ENCODE measurements at places on chromosomes 3 and 15.

DNA sequence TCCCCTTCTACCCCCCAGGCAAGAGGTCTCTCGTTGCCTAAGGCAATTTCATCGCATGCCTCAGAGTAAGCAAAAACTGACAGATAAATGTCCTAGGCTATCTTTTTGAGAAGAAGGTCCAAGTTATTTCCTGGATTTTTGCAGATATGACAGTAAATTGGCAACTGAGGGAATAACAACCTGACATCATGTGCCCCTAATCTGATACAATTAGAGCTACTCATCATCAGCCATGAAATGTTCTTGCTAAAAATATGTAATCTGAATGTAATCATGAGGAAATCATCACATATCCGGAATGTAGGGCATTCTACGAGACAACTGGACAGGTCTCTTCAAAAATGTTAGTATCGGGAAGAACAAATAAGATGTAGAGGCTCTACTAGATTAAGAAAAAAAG is 44.1 kb downstream of the TNIK start:
- no peak for DNase-seq

- DNase-seq = no peak
Measured at GRCh38 chr15:94494732-94495131, 263.4 kb downstream of the MCTP2 start.

DNA sequence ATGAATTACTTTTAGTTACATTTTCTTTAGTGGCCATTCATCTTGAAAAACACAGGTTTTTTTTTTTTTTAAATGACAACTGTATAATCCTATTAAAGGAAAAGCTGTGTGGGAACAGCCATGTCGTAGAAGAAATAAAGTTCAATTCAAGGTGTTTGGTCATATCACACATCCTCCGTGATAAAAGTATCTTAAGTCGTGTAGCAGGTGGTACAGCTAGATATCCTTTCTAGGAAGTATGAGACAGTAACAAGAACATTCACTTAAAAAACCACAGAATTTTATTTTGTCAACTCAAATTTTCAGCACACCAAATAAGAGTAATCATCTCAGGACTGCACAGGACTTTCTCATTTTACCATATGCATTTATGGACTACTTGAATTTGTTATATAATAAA is 16.1 kb downstream of the ZDHHC23 start:
- no peak for DNase-seq

GRCh38 chr3:12886106-12886679 is 44.8 kb upstream of the RPL32 start:
- no peak for DNase-seq

GRCh38 chr15:59405079-59405478 is 32.4 kb upstream of the MYO1E start:
- DNase-seq = no peak

DNA sequence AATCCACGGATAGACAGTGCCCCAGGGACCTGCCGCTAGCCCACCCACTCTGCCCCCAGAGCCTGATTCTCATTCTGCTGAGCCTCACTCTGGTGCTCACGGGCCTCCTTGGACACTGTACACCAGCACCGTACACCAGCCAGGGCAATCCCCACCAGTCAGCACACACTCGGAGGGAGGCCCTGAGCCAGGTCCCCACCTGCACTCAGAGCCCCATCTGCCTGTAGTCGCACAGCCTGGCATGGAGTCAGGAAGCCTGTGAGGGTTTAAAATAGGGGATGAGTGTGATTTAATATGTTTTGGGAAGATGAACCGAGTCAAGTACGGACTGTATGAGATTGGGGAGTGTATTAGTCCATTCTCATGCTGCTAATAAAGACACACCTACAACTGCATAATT is 223.0 kb downstream of the SLCO3A1 start:
- DNase-seq = no peak

DNA sequence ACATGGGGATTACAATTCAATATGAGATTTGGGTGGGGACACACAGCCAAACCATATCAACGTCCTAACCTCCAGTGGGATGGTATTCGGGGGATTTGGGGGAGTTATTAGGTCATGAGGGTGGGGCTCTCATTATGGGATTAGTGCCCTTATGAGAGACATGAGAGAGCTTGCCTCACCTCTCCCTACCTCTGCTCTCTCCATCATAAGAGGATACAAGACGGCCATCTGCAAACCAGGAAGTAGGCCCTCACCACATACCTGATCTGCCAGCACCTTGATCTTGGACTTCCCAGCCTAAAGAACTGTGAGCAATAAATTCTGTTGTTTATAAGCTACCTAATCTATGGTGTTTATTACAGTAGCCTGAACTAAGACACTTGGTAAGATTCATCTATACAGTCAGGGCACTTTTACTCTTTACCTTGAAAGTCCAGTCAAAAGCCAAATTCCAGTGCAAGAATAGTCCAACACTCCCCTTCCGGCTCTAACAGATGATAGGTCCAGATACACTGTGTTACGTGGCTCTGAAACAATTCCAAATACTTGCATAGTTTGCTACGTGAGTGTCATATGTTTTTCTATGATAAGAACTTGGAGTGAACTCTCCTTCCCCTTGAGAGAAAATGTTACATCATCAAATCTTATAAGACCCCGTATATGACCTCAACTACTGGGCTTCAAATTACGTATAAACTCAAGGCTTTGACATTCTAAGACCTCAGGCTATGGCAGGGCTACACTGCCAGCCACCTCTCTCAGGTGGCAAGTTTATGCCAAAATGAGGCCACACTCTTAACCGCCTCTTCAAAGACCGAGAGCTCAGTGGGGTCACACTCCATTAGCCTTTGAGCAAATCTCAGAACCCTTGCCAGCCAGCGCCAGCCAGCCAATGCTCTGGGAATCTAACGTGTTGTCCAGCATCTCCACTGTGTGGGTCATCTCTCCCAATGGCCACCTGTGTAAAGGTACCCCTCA is 129.9 kb downstream of the XXYLT1 start:
- DNase-seq = no peak

DNA sequence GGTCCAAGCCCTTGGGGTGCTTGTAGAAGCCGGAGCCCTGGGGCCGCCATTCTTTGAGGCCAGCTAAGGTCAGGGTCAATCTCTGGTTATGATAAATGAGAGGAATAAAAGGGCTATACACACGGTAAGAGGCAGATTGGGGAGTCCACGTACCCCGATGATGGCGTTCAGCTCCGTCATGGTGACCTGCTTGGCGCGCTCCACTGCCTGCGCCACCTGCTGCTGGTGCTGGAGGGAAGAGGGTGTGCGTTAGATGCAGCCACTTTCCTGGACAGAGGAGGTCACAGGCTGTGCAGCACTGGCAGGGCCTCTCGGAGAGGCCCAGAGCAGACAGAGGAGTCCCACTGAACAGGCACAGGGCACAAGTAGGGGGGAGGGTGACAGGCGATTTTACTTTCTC is 23.3 kb downstream of the TLE3 start:
- DNase-seq = no peak

DNA sequence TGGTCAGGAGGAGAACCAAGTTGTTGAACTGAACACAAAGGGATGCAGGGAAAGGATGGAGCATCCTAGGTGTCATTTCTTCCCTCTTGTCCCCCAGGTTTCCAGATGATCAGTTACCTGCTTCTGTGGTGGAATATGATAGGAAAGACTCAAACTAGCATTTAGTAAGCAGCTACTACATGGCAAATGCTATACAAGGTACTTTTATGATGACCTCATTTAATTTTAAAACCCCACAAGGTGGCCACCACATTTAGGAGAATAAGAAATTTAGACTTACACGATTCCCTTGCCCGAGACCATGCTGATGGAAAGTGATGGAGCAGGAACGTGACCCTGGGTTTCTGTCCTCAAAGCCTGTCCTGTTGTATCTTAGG is 40.9 kb downstream of the CCR4 start:
- no peak for DNase-seq

- DNase-seq = no peak
Measured at GRCh38 chr3:152486364-152486763, 217.6 kb downstream of the MBNL1 start.

- DNase-seq = no peak
Measured at GRCh38 chr15:62502451-62502850, 337.4 kb upstream of the C2CD4B start.

Data from CD4-positive, alpha-beta T cell treated with Interleukin-2 at 100 ng/mL for 4 hours (primary cell).